ENCODE measurements at places on chromosomes 16 and 17.
A peak's percentile ranks its signal among the peaks of the same experiment; 100 is the strongest.

GRCh38 chr17:13635951-13636350 lies 34.2 kb upstream of the HS3ST3A1 start:
- DNase-seq: no peak
- H3K27me3 ChIP-seq: no peaks in the 10 kb centered on the region
- H3K4me3 ChIP-seq: no peak overlapping the region
- no peaks in the 10 kb centered on the region for H3K36me3 ChIP-seq

DNA sequence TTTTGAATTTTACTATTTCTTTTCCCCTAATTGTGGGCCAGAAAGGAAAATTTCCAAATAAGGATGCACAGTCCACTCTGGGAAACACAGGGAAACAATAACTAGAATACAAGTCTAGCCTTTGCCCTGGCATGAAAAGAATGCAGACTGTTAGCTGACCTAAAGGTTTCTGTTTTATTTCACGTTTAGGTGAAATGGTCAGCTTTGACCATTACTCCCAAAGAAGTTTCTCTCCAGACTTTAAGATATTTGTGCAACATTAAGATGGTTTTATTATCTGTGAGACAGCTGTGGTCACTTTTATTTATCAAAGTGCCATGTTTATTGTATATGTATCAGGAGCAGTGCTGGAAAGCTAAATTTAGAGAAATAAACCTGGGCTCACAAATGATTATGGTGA lies 163.9 kb downstream of the SPECC1 start:
- no peaks in the 10 kb centered on the region for H3K27me3 ChIP-seq
- H3K36me3 ChIP-seq: no peaks in the 10 kb centered on the region
- H3K27ac ChIP-seq: peak overlapping the region; percentile 45

- DNase-seq: no peak
- no peak overlapping the region for H3K4me3 ChIP-seq
- no peak overlapping the region for H3K27ac ChIP-seq
- no peaks in the 10 kb centered on the region for H3K27me3 ChIP-seq
Observed at GRCh38 chr17:33871720-33872540, 383.2 kb upstream of the CCL2 start.

- no peaks in the 10 kb centered on the region for H3K36me3 ChIP-seq
- no peak for DNase-seq
- no peak overlapping the region for H3K27ac ChIP-seq
- peaks cover 22% of the 10 kb centered on the region for H3K4me1 ChIP-seq
- peaks cover 43% of the 10 kb centered on the region for H3K27me3 ChIP-seq
Observed at GRCh38 chr16:85465328-85466303, 147.5 kb upstream of the GSE1 start.

GRCh38 chr16:48602356-48603014 lies 7.5 kb downstream of the N4BP1 start:
- H3K27me3 ChIP-seq: no peaks in the 10 kb centered on the region
- DNase-seq: no peak
- no peak overlapping the region for H3K4me3 ChIP-seq
- H3K4me1 ChIP-seq: peaks cover 39% of the 10 kb centered on the region
- peaks cover 5% of the 10 kb centered on the region for H3K36me3 ChIP-seq

GRCh38 chr16:4212211-4212933 lies 29.5 kb downstream of the SRL start:
- H3K36me3 ChIP-seq: no peaks in the 10 kb centered on the region
- H3K4me1 ChIP-seq: peaks cover 16% of the 10 kb centered on the region
- no peak for DNase-seq
- H3K4me3 ChIP-seq: no peak overlapping the region
- 0 out of 2 replicates have a peak overlapping the region, but pooled peaks have one; percentile 53 for H3K27ac ChIP-seq

GRCh38 chr17:65092262-65092661 lies 35.7 kb upstream of the GNA13 start:
- no peaks in the 10 kb centered on the region for H3K4me1 ChIP-seq
- H3K27ac ChIP-seq: no peak overlapping the region
- no peaks in the 10 kb centered on the region for H3K36me3 ChIP-seq
- no peak overlapping the region for H3K4me3 ChIP-seq
- no peaks in the 10 kb centered on the region for H3K27me3 ChIP-seq
- DNase-seq: no peak
